ENCODE measurements at places on chromosomes 4 and X.

DNA sequence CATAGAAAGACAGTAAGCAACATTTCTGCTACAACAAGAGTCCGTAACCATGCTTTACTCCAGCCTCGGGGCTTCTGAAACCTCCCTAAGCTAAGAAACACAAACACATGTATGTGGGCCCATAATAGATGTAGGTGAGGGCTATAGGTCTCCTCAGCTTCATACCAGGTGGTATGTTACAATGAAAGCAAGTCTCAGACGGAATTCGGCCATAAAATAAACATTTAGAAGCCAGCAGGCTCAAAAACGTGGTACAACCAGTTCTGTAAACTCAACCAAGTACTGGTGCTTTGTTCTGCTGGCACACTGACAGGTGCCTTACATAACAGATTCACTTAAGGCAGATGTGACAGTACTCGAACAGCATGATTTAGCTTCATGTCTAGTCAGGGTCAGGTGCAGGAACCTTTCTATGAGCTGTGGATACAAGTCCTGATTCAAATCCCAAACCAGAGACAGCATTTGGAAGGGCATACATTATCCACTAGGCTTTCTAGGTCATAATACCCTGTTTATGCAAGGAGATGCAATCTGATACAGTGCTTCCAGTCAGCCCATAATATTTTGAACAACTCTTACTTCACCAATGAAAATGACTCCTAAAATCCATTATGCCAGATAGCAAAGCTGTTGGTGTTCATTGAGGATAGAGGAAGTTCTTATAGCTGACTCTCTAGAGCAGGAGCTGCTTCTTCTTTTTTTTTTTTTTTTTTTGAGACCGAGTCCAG is 113.8 kb upstream of the ENPP6 start:
- no peaks in the 10 kb centered on the region for H3K27me3 ChIP-seq
- no peak overlapping the region for H3K4me3 ChIP-seq
- H3K4me1 ChIP-seq: peaks cover 52% of the 10 kb centered on the region
- DNase-seq: no peak
- no peak overlapping the region for H3K27ac ChIP-seq

- peak overlapping the region; percentile 86 for H3K4me3 ChIP-seq
- H3K4me1 ChIP-seq: peaks cover 33% of the 10 kb centered on the region
Measured at GRCh38 chr4:168877511-168878491, 132.3 kb downstream of the CBR4 start.

DNA sequence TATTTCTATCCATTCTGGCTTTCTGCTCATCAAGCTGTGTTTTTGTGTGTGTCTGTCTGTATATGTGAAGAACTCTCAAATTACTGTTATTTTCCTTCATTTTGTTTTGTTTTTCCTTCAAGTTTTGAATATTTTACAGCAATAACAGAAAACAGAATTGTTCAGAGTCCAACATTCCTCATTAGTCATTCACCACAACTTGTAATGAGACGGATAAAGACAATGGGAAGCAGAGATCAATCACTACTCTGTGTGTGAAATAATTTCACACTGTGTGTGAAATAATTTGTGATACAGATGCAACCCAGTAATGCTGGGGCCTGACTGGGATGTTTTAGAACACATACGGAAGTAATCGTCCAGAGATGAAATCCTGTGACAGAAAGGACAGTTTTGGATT is 55.2 kb downstream of the HPGD start:
- H3K27ac ChIP-seq: no peak overlapping the region
- DNase-seq: no peak
- H3K4me1 ChIP-seq: no peaks in the 10 kb centered on the region
- H3K27me3 ChIP-seq: no peaks in the 10 kb centered on the region

GRCh38 chr4:124322234-124323065 is 390.1 kb downstream of the ANKRD50 start:
- no peak overlapping the region for H3K27ac ChIP-seq
- no peak for DNase-seq
- H3K36me3 ChIP-seq: no peaks in the 10 kb centered on the region
- H3K27me3 ChIP-seq: no peaks in the 10 kb centered on the region
- no peaks in the 10 kb centered on the region for H3K4me1 ChIP-seq

DNA sequence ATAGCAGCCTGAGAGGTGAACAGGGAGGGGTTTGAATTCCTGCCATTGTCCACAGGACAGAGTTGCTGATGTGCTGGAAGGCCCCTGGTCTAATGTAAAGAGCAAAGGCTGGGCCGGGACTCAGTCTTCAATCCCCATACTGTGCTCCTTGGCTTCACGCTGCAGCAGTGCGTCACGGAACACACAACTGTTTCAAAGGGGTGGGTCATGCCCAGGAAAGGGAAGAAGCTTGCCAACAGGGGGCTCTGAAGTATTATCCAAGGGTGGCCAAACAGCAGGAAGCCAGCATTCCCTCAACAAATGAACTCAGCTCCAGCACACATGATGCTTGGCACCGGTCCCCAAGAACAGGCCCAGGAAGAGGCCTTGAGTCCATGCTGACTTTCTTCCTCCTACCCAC is 122.5 kb downstream of the NFKB1 start:
- no peak for DNase-seq
- H3K4me3 ChIP-seq: no peak overlapping the region
- H3K27ac ChIP-seq: no peak overlapping the region

All from activated T-cell treated with anti-CD3 and anti-CD28 coated beads, Interleukin-2, amount 50 U/mL, for 72 hours (primary cell).